ENCODE measurements at places on chromosomes 1 and 21.

DNA sequence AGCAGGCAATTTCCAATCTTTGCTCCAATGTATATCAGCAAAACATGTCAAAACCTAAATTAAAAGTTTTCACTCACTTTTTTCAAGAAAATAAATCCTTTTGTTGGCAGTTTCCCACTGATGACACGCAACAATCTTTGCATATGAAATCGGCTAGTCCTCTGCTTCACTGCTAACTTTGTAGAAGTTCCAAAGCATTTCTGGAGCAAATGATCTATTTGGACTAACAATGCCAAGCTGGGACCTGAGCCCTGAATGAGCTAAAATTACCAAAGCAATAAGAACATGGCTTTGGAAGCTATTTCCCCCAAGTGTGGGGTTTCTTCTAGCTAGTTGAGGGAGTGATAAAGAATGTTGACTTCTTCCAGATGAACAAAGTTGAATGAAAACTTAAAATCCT lies 5.1 kb downstream of the BEND5 start:
- no peak for DNase-seq

DNA sequence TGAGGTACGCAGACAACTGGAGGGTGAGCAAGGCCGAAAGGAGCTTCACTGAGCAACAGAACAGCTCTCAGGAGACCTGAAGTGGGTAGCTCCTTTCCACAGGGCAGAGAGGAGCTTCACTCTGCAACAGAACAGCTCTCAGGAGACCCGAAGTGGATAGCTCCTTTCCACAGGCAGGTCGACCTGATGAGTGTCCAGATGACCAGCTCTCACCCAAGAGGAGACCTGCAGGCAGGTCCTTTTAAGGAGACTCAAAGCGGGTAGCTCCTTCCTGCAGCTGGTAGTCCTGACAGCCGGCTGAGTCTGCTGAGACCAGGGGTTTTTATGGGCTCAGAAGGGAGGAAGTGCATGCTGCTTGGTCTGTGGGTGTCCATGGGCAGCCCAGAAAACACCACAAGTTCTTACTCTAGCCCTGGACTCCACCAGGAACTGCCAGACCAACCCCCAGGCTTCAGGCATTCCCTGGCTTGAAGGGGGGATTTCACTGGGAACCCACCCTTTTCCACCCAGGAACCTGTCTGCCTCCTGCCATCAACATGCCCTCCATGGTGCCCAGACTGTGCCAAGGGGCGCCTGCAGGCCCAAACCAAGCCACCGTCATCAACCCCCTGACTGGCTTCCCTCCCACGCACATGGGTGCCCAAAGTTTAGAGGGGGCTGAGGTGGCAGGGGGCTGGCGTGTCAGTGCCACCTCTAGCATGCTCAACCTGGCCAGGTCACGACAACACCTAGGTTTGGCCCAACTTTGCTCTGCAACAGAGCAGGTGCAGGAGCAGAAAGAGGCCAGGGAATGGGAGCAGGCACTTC lies 43.6 kb downstream of the ZBTB8OS start:
- no peak for DNase-seq

DNA sequence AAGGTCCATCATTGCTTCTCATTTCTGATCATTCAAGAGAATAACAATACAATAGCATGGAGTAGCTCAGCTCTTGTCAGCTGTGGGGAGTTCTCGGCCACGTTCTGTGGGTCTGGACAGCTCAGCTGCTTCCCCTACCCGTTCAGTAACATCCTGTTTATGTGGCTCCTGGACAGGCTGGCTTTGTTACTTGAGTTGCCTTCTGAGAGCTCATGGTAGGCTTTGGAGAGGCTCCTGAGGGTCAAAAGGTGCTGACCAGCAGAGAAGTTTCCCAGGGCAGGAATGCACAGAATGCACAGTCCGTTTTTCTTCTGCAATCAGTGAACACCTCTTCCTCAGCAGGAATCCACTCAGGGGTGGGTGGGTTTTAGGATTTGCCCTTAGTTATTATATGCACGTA lies 36.0 kb downstream of the KAZN start:
- DNase-seq = no peak

DNA sequence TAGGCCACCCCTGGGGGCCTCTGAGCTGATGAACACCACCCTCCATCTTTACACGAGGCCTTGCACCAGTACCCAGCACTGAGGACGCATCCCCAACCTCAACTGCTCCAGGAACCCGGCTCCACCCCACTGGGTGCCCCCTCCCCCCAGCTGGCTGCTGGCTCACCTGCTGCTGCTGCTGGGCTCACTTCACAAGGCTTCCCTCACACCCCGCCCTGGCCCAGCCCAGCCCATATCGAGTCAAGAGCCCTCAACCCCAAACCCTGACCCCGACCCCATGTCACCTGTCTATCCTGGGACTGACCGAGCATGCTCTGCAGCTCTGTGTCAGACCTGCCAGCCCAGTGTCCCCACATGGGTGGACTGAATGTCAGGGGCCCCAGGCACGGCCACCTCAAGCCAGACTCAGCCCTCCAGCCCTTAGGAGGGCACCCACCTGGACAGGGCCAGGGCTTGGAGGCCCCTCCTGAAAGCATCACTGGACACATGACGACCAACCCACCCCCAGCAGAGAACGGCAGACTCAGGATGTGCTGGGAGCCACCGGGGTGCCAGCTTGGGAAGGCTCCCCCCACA lies 21.4 kb downstream of the WNT9A start:
- DNase-seq = no peak

DNA sequence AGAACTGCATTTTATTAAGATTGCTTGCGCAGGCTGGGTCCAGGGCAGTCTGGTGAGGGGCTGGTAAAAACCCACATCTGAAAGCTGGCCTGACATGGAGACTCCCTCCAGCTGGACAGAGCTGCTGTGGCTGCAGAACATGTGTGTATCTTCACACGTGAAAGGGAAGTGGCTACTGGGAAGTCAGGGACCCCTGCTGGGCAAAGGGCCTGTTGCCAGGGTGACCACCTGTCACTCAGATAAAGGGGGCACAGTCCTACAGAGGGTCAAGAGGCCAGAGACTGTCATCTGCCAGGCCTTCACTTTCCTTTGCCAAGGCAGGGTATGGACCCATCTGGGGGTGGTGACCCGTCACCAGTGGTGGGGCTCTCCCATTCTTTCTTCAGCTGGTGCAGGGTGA lies 17.5 kb downstream of the NKAIN1 start:
- DNase-seq = no peak

DNA sequence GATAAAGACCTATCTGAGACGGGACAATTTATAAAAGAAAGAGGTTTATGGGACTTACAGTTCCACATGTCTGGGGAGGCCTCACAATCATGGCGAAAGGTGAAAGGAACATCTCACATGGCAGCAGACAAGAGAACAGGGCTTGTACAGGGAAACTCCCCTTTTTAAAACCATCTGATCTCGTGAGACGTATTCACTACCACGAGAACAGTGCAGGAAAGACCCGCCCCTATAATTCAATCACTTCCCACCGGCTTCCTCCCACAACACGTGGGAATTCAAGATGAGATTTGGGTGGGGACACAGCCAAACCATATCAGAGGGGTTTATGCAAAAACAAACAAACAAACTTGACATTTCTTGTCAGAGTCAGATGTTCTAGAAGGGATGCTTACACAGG lies 89.7 kb downstream of the PLPP3 start:
- DNase-seq = no peak

- no peak for DNase-seq
Observed at GRCh38 chr1:1543706-1544099, 3.3 kb upstream of the TMEM240 start.

- DNase-seq = no peak
Observed at GRCh38 chr1:25519624-25520023, 23.8 kb upstream of the LDLRAP1 start.
